ENCODE measurements at places on chromosomes 1 and 21.

GRCh38 chr1:165296205-165296604, 60.3 kb downstream of the LMX1A start:
- DNase-seq, result no peak

GRCh38 chr1:17566892-17567291, 27.4 kb downstream of the ARHGEF10L start:
- no peak for DNase-seq

DNA sequence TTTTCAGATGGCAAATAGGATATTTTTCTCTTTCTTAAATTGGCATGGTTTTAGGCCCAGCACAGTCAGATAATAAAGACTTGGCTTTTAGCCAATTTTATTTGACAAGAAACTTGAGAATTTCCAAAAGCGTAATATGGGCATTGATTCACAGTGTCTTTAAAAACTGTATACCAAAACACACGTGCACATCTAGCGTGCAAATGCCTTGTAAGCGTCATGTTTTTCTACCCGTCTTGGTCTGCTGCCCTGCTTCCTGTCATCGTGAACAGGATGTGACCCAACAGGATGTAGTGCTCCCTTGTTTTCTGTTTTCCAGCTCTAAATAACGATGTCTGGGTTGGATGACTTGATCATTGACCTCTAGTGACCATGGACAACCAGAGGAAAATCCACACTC, 24.7 kb upstream of the SLC44A3 start:
- DNase-seq, result no peak

DNA sequence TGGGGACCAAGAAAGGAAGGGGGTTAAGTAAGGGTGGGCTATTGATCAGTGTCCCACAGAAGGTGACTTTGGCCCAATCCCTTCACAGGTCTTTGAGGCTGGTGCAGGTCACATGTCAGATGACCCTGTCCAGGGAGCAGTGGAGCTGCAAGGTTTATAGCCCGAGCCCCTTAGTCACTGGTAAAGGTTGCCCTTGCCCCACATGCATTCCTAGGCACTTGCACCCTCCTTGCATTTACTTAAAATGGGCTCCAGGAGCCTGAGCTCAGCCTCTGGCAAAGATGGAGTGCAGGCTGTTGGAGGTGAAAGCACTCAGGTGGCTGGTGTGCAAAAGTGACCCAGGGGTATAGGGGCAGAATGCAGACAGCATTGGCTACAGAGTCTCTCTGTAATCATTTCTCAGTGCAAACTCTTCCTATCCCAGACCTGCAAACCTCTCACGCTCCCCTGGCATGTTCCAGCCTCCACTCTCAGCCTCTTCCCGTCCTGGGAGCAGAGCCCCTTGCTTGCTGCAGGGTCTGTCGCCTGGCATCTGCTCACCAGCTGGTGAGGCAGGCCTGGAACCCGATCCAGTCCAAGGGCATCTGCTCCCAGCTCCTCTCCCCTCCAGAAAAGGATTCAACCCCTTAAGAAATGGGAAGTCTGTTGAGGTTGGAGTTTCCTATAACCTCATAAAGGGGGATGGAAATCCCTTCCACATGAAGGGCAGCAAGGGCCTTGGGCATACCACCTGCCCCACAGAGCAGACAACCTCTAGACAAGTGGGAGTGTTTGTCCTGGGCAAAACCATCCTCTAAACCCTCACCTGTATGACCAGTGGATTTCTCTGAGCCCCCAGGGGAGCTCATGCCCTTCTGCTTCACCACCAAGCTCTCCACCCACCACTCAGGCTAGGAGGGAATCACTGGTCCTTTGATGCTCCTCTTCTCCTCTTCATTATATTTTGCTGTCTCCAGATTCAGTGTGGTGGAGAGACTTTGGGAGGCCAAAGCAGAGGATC, 23.1 kb upstream of the PTPRF start:
- no peak for DNase-seq

DNA sequence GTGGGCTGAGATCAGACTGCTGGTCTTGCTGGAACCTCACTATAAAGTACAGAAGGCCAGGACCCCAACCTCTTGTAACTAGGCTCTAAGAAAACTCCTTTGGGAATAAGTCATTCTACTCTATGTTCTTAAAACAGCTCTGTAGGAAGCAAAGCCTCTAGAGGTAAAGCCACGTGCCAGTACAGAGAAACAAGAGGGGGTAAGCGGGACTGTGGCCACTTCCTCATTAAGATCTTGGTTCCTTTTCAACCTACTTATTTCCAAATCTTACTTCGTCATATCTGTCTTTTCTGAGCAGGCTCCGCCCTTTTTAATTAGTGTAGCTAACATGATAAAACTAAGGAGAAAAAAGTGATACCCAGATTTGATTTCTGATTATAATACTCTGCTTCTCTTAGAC, 3.8 kb downstream of the NCSTN start:
- DNase-seq, result no peak

DNA sequence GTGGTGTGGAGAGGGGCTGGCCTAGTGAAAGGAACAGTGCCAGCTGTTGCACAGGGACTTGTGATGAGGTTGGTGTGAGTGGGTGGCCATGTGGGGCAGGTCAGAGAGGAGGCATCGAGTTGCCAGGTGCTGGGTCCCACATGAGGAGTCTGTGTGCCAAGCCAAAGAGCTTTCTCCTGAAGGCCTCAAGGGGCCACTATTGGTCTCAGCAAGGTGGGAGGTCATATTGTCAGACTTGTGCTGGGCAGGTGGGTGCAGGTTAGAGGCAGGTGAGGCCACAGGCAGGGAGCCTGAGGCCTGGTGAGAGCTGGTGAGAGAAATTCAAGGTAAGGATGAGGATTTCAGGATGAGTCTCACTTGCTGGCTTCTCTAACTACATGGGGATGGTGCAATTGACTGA, 256.8 kb downstream of the DISC1 start:
- no peak for DNase-seq

GRCh38 chr1:6157528-6158174, 22.5 kb downstream of the CHD5 start:
- DNase-seq, result peak; percentile 3

- DNase-seq, result no peak
These were observed 134.1 kb downstream of the CYYR1 start for GRCh38 chr21:26438976-26439375.

DNA sequence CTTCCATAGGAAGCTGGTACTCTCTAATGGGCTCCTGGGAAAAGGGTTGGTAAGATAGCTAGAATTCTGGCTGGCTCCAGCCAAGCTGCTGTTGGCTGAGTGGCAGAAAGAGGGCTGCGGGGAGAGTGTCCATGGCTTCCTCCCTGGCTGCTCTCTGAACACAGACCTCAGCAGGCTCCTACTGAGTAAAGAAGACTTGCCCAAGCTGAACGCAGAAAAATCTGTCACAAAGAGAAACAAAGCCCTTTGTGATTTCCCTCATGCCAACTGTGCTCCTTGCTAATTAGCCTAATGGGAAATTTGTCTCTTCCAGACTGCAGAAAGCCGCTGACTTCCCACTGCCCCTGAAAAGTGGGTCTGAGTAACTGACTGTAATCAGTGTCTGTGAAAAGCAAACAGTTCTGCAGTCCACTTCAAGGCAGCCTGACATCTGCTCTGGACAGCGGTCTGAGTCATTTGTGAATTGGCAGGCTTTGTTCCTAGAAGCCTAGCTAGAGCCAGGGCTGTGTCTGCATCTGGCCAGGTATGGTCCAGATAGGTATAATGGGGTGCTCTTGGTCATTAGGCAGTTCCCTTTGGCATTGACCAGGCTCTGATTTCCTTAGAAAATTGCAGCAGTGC, 282.8 kb downstream of the ZNF648 start:
- DNase-seq, result no peak

- no peak for DNase-seq
These were observed 1046.2 kb downstream of the BRINP3 start for GRCh38 chr1:189431447-189431846.

DNA sequence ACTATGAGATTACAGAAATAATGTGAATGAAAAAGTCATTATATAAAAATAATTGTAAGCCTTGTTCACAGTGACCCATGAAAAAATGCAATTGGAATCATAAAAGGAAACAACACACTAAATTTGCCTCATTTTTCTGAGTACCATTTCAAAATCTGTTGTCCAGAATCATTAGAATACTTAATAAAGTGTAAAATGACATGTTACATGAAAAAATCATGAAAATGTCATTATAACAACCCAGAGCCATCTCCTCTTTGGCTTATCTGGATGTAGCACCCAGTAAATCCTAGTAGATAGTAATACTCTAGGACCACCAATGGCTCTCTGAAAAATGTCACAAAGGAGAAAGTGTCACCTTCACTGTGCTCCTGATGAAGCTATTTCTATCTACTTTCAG, 76.5 kb downstream of the DDAH1 start:
- no peak for DNase-seq

- DNase-seq, result no peak
These were observed 351.6 kb upstream of the NCAM2 start for GRCh38 chr21:20646431-20647165.

DNA sequence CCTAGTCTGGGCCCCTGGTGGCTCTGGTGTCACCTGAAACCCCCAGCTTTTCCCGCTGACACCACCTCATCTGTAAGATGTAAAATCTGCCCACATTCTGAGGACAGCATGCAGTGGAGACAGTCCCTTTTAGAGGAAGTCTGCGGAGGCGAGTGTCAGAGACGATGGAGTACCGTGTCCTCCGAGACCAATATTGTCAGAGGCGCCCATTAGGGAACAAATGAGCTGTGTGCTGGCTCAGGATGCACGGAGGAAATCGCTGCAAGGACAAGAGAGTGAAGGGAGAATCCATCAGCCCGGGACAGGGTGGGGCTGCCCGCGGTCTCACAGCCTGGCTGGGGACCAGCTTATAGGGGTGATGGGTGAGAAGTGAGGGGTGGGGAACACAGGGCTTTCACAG, 214.8 kb downstream of the MATN1 start:
- no peak for DNase-seq

DNA sequence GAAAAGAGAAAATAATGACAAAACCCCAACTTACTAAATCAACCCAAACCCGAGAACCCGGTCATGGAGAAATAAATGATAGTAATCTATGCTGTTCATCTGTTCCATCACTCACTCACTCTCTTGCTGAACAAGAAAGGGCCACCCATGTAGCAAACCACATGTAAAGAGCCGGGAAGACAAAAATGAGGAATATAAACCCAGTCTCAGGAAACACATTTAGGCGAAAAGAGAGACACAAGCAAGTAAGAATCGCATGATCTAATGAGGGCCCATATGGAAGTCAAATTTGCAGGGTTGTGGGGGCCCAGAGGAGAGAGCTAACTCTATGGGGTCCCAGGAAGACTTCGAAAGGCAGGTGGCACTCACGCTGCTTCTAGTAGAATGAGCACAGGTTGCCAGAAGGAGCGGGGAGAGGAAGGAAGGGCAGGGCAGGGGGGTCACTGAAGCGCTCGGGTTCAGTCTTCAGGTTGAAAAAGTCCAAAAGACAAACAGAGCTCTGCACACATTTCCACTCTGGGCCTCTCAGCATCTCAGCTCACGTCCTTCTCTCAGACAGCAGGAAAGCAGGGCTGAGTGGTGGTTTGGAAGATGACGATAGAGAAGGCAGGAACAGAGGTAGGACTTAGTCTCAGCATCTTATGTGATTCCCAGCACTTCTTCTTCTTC, 142.9 kb upstream of the KRTAP19-8 start:
- DNase-seq, result no peak

- DNase-seq, result no peak
These were observed 51.3 kb downstream of the PTP4A2 start for GRCh38 chr1:31886866-31887265.

- no peak for DNase-seq
These were observed 109.7 kb upstream of the CACYBP start for GRCh38 chr1:174890024-174890423.

DNA sequence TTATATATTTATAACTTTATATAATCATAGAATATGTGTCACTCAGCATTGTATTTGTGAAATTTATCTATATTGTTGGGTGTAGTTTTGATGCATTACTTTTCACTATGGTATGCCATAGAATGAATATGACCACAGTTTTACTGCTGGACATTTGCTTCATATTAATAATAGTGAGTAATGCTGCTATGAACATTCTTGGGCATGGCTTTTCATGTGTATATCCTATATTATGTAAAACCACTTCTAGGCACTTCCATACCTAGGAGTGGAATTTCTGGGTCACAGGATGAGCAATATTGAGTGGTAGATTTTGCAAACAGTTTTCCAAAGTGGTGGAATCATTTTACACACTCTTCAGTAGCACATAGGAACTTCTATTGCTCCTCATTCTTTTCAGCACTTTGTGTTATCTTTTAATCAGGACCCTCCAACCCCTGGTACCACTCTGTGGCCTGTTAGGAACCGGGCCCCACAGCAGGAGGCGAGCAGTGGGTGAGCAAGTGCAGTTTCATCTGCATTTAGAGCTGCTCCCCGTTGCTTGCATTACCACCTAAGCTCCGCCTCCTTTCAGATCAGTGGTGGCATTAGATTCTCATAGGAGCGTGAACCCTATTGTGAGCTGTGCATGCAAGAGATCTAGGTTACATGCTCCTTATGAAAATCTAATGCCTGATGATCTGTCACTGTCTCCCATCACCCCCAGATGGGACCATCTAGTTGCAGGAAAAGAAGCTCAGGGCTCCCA, 56.0 kb upstream of the CNIH3 start:
- no peak for DNase-seq

DNA sequence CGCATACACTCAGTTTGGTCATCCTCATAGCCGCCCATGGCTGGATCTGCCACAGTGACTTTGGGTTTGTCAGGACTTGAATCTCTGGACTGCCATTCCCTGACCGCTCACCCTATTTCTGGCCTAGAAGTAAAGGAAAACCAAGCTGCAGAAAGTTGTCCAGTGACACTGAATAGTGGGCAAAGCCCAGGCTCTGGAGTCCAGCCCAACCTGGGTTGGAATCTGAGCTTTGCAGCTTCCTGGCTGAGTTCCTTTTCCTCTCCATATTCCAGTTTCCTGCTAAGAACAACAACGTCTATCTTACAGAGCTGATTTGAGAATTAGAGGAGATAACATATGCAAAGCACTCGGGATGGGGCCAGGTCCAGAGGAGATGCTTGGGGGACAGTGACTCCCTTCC, 15.6 kb upstream of the EIF4G3 start:
- DNase-seq, result no peak

DNA sequence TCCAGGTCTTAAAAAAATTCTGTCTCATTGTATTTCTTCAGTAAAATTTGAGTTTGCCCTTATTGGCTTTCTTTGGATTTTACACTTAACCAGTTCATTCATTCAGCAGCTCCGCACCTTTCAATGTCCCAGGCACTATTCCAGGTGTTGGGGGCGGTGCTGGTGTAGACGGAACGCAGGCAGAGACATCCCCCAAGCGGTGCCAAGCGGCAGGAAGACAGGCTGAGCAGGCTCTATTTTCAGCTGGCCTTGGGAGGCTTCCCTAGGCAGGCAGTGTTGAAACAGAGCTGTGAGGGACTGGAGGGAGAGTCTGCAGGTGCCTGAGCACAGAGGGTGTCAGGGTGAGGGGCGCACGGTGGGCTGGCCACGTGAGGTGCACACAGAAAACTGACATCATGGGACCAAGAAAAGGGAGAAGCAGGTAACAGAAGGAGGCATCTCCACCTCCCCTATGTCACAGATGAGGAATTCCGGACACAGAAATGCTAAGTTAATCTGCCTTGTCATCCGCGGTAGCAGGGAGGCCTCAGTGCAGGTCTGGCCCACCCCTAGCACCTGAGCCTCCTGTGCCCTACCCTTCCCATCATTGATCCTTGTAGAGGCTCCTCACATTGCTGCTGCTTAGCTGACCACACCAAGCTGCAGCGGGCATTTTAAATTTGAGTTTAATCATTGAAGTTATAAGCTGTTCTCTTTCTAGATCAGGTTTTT, 40.8 kb downstream of the SLC37A1 start:
- no peak for DNase-seq

Data from stimulated activated CD8-positive, alpha-beta memory T cell treated with anti-CD3 and anti-CD28 coated beads, Interleukin-7, amount 100 ng/mL, for 4 hours (primary cell).